Effector CD8-positive, alpha-beta T cell (primary cell): ENCODE measurements at places on chromosomes 3 and 15.

DNA sequence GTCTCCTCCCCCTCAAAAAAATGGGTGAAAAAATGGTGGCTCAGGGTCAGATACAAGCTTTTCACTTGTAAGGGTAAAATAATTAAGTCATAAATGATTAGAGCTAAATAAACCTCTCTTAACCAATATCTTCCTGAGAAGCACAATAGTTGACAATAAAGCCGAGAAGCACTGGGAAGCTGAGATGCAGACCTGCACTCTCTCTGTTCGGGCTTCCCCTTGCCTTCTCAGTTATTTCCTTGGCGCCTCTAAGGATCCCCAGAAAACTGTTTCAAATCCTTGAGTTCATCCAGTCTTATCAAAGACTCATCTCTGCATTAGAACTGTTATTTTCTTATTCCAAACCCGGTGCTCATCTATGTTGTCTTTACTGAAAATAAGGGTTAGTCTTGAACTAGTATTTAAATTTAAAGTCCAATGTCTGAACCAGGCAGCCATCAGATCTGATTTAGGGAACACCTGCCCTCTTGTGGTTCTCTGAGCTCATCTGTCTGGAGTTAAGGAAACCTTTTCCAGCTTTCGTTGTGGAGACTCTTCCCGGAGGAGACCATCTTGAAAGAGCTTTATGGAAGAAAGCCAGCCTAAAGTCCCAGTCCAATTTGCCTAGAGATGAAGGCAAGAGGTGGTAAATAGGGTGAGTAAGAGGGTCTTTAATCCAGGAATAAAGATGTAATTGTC is 256.4 kb upstream of the MCTP2 start:
- no peak for DNase-seq

DNA sequence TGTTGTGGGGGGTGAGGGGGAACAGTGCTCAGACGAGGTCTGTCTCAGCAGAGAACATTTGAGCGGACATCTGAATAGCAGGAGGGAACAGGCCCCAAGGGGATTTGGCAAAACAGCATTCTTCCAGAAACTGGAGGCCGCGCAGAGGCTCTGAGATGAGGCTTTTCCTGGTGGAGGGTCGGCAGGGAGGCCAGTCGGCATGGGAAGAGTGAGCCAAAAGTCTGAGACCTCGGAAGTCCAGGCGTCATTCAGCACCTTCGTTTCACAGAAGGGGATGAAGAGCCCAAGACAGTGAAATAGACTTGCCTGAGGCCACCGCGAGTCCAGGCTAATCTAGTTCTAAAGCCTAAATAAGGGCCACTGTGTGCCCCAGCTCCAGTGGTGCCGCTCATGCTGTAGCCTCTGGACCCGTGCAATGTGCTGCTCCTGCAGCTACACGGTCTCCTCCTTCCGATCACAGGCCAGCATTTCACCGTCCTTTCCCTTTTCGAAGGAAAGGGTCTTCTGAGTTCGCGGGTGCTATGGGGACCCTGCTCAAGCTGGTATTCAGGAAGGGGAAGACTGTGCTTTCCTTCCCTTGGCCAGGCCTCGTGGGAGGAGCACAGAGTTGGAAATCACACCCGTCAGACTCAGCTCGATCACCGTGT is 24.4 kb downstream of the LSM3 start:
- no peak for DNase-seq

- no peak for DNase-seq
These were observed 34.6 kb downstream of the GNB4 start for GRCh38 chr3:179416681-179417080.

- DNase-seq: no peak
These were observed 6.5 kb downstream of the CHD2 start for GRCh38 chr15:92906563-92907081.

GRCh38 chr3:31391150-31391549 is 141.6 kb upstream of the STT3B start:
- no peak for DNase-seq

DNA sequence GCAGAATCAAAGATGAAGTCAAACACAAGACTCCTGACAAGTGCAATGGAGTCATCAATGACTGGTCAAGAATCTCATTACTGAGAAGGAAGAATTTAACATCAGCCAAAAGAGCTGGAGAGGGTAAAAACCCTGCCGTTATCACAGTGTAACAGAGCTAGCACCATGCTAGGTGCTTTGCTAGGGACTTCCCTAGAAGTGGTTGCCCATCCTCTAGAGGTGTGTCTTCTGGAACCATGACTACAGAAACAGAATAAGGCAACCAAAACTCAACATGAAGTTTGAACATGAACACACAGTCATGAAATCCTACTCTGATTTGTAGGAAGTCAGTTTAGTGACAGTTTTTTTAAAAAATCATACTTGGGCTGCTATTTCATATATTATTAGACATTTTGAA is 9.5 kb downstream of the ACAD11 start:
- no peak for DNase-seq

- no peak for DNase-seq
These were observed 33.1 kb upstream of the PLA2G4E start for GRCh38 chr15:42053914-42054313.

DNA sequence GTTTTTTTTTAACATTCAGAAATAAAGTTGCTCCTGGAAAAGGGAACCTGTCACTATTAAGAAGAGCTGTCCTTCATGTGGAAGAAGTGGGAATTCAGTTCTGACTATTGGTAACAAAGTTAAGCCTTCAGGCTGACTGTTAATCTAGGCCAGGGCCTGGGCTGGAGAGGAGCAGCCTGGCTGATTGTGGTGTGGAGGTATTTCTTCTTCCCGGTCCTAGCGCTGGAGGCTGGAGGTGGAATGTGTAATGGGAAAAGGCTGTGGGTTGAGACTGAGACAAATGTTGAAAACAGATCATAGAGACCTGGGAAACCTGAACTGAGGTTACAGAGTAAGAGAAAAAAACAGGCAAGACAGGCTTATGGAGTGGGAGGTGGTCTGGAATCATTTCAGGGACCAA is 23.8 kb upstream of the SH3BP5 start:
- DNase-seq: no peak

DNA sequence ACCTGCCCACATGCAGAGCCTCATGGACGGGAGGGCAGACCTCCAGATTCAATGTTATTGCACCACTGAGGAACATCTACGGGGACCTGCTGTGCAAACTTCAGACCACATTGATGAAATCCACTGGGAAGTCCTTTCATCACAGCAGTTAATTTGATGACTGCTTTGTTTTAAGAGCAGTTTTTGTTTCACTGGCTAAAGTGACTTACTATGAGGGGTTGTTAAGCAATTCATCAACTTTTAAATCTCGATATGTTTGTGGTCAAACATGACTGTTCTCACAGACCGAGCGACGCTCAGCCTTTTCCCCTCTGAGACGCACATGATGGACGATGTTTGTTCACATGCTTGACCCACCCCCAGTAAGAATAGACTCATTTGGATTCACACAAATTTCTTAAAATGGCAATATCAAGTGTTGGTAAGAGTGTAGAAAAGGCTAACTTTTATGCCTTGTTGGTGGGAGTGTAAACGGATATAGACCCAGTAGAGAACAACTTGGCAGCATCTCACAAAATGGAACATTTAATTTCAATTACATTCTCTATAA is 35.9 kb upstream of the IREB2 start:
- no peak for DNase-seq

- DNase-seq: no peak
These were observed 126.9 kb upstream of the CNTN4 start for GRCh38 chr3:1971780-1972179.

DNA sequence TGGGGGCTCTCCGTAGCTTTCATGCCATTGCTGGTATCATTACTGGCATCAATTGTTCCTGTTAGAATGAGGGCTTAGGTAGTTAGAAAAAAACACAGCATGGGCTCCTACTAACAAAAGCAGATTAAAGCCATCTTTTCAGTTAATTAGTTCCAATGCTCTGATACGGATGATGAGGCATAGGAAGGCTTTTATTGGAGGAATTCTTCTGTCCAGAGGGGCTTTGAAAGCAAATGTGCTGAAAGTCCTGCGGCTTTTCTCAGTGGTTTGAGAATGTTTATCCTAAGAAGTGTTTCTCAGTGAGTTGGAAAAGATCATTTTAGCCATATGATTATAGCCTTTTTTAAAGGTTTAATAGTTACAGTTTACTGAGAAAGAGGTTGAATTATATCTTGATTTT is 198.5 kb downstream of the THSD4 start:
- DNase-seq: no peak

DNA sequence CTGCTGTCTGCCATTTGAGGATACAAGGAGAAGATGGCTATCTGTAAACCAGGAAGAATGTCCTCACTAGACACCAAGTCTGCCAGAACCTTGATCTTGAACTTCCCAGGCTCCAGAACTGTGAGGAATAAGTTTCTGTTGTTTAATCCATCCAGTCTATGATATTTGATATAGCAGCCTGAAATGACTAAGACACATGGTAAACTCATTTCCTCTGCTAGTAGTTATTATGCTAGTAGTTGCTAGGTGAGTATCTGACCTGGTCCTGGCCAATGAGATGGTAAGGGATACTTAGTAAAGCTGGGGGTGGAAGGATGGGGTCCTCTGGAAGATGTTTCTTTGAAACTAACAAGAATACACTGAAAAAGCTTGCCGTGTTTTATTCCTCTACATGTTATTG is 280.7 kb upstream of the ARHGEF26 start:
- no peak for DNase-seq

GRCh38 chr3:179957264-179957845 is 79.4 kb downstream of the PEX5L start:
- no peak for DNase-seq

- DNase-seq: no peak
These were observed 104.5 kb downstream of the IGF2BP2 start for GRCh38 chr3:185720326-185720725.

GRCh38 chr3:136343873-136344555 is 93.9 kb downstream of the PCCB start:
- no peak for DNase-seq

DNA sequence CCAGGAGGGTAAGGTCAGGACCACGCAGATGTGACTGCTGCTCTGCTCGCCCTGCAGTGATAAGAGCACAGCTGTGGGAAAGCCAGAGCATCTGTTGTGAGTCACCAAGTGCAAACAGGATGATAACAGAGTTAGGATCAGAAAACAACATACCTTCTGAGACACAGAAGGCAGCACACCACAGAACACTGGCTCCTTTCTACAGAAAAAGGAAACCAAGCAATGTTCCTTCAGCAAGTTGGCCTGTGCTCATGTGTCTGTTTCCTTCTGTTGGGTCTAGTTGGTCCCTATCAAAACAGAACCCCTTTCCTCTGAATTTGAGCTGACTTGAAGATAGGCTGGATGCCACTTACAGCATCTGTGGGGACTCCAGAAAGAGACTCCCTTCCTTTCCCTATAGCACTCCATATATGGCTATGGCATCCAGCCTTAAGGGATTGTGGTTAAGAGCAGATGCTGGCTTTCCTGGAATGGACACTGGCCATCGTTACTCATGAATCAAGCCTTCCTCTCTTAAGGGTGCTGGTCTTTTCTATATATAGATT is 440.7 kb upstream of the THBS1 start:
- no peak for DNase-seq

DNA sequence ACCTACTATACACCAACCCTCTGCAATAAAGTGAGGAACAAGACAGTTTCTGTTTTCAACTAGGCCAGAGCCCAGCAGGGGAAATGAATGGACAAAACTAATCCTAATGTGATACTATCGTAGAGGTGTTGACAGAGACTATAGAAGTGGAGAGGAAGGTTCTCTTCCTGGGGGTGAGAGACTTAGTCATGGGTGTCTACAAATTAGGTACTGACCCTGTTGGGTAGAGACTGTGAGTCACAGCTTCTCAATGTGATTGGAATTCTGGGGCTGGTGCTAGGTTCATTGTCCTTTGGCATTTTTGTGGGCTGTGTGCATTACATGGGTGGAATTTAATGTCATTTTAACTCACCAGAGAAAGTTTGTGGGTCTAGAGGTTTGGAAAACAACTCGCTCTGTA is 79.3 kb downstream of the ADAMTSL3 start:
- no peak for DNase-seq

DNA sequence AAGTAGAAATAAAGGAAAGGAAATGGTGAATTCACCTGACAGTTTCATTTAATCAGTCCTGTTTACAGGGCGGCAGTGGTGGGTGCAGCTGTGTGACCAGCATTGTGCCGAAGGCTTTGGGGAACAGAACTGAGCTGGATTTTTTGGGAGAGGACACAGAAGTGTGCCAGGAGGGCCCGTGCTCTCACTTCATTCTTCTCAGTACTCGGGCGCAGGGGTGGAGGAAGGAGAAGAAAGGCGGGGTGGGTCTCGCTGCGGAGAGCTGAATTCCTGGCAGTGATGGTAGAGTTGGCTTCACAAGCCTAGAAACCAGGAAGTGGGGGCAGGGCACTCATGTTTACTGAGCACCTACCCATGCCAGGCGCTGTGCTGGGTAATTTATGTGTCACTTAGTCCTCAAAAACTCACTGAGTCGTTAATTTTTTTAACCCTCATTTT is 64.6 kb downstream of the CRTC3 start:
- peak; percentile 59 for DNase-seq

GRCh38 chr15:89500397-89501270 is 4.3 kb upstream of the RHCG start:
- DNase-seq: no peak
